ENCODE measurements at places on chromosomes 12 and 14.

GRCh38 chr12:79782172-79782900 is 91.6 kb upstream of the PAWR start:
- DNase-seq, result no peak

DNA sequence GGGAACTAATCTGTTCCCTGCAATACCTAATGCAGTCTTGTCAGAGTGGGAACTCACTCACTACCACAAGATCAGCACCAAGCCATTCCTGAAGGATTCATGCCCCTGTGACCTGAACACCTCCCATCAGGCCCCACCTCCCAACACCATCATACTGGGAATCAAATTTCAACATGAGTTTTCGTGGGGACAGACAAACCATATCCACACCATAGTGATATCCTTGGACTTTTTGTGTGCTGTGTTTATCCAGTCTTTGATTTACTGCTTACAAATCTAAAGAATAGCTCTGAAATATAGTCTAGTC is 243.5 kb downstream of the FBXL14 start:
- no peak for DNase-seq

DNA sequence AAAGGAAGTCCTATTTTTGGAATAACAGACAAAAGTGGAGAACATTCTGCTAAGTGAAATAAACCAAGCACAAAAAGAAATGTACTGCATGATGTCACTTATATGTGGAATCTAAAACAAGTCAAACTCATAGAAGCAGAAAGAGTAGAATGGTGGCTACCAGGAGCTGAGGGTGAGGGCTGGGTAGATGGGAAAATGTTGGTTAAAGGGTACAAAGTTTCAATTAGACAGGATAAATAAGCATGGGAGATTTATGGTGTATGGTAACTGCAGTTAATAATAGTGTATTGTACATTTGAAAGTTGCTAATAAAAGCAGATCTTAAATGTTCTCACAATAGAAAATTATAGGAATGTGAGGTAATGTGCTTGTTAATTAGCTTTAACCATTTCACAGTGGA is 12.8 kb downstream of the LUM start:
- no peak for DNase-seq

DNA sequence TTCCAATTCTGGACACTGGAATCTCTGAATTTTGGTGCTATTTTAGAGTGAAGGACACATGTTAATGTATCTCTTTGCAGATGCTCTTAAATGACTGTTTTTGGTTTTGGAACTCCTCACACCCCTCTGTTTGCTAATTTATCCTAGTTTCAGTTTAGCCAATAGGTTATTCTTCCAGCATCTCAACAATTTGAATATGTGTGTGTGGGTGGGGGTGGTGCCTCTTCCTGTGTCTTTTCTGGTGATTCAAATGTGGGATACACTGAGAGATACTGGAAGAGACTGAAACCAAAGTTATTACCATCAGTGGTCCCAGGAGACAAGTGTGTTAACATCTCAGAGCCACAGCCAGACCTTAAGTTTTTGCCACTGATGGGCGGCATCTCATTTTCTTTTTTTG is 1317.4 kb upstream of the TMEM132C start:
- no peak for DNase-seq

DNA sequence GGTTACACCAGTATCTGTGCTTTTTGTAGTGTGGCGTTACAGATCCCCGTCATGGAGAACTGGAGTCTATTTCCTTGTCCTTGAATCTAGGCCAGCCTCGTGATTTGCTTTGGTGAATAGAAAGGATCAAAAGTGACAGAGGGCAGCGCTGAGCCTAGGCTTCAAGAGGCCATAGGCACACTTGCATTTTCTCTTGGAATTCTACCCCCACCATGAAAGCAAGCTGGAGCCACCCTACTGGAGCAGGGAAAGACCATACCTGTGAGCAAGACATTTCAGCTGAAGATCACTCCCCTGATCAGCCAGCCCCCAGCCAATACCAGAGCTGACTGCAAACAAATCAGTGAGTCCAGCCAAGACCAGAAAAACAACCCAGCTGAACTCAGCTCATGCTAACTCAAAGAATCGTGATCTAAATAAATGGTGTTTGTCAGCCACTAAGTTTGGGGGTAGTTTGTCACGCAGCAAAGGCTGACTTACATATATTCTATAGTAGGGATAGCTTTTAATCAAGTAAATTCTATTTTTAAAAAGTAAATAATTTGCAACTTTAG is 521.9 kb upstream of the TBX3 start:
- no peak for DNase-seq

DNA sequence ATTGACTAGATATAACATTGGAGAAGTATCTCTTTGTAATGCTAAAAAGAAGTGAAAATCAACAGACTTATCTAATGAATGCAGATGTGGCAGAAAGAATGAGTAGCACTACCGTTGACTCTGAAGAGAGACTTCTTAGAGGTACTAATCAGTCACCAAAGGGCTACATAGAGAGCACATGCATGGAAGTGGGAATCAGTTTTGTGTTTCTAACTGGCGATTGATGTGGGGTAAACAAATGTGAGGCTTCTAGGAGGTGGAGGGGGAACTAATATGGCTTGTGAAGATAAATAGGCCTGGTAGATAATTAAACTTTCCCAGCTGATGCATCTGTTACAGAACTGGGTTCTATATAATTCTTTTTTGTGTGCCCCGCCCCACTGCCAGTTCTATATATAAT is 10.5 kb downstream of the COCH start:
- no peak for DNase-seq

GRCh38 chr12:123106640-123107359 is 44.1 kb downstream of the PITPNM2 start:
- DNase-seq, result peak; percentile 61

DNA sequence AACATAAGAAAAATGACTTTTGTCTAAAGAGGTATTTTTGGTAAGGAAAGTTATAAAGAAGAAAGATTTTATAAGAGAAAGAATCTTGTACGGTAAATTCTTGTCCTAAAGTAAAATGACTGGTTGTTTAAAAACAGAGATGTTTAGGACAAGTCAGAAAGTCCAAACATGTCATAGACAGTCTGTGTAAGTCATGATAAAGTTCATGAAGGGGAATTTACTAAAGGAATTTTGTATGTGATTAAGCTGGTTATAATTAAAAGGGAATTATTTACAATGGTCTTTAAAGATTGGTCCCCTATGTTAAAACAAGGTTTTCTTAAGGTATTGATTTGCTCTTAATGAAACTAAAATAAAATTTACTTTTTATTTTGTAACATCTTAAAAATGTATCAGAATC is 269.4 kb upstream of the CCDC196 start:
- DNase-seq, result no peak

DNA sequence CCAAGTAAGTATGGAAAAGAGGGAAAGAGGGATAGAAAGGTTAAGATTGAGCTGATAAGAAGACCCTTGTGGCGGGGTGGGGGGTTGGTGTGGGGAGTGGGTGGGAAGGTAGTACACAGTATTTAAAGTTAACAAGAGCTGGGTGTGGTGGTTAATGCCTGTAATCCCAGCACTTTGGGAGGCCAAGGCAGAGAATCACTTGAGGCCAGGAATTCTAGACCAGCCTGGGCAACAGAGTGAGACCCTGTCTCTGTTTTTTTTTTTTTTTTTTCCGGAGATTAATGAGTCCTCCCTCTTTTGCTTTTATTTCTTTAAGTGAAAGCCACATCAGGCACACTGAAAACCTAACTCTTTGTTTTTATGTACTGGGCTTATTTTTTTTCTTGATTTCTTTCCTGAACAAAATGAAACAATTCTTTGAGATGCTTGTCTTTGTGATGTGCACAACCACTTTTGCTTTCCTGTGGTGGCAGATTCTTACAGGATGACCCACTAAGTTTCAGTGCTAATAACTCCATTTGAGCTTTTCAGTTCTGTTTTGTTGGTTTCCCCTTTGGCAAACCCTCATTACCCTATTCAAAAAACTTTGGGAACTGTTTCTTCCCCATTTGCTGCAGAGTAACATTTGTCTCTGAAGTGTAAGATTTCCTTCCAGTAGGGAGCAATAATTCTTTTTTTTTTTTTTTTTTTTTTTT is 54.8 kb downstream of the WNK1 start:
- DNase-seq, result no peak

DNA sequence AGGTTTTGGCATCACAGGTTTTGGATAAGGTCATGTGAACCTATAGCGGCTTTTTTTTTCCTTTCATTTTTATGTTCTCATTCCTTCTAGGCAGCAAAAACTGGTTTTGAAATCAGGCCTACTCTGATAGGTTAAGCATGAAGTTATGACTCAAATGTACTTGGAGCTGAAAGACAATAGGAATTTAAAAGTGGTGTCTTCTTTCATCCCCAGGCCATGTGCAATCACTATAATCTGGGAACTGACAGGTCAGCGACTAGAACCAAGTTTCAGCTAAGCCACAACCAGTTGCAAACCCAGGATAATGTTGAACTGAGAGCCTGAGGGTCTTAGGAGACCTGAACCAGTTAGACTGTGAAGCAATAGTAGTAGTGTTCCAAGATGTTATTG is 74.3 kb downstream of the ANO6 start:
- DNase-seq, result no peak

GRCh38 chr12:32693036-32693435 is 13.9 kb downstream of the DNM1L start:
- no peak for DNase-seq

DNA sequence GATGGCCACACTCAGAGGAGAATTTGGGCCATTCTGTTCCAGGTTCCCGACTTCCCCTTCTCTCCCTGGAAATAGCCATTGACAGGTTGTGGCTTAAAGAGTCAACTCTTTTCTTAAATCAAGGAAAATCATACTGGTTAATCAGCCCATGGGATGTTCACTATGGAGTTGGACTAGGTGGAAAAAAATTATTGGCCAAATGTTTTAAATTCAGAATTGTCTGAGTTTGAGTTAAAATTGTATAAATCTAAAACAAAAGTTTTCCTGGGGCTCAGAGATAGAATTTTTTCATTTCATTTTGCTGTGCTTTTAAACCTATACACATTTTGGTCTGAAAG is 6.5 kb downstream of the ESRRB start:
- no peak for DNase-seq

GRCh38 chr14:23930742-23931141 is 22.8 kb upstream of the DHRS4 start:
- no peak for DNase-seq

DNA sequence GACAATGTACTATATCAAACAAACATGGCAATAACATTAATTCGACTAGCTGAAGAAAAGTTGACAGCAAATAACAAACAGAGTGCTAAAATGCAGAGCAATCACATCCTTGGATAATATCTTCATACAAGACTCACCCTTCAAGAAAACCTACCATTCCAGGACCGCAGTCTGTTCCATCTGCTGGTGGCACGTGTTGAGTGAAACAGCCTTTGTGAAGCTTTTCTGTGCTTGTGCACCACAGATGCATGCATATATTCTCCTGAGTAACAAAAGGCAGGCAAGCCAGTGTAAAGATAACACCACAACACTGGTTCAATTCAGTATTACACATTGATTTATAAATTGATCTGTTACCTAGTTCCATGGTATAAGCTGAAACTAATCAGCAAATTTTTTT is 89.3 kb downstream of the ADAMTS20 start:
- DNase-seq, result no peak

DNA sequence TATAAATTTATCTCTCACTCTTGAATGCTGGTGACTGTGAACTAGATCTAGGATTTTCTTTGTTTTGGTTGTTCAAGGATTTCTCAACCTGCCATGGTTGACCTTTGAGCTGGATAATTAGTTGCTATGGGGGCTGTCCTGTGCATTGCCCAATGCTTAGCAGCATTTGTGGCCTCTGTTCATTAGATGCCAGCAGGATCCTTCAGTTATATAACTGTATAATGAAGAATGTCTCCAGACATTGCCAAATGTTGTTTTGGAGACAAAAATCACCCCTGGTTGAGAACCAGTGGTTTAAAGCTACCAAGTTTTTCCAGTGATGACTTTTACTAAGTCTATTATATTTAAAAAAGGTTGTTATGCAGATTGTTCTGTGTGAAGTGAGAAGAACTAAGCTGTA is 147.9 kb upstream of the STXBP6 start:
- no peak for DNase-seq

DNA sequence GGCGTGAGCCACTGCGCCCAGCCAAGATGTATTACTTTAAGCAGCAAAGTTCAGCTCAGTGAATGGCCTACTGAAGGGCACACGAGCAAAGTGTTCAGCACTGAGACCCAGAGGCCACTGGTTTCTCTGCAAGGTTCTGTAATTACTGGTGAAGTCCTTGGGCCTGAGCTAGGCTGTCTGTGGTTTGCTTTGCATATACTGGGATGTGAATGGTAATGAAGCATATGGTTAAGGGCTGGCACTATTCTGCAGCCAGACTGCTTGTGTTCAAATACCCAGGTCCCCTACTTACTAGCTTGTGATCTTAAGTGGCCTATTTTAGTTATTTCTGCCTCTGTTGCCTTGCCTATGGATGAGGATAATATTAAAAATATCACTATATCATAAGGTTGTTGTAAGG is 72.0 kb downstream of the LLPH start:
- no peak for DNase-seq

GRCh38 chr14:105588236-105588860 is 62.0 kb downstream of the TMEM121 start:
- no peak for DNase-seq

DNA sequence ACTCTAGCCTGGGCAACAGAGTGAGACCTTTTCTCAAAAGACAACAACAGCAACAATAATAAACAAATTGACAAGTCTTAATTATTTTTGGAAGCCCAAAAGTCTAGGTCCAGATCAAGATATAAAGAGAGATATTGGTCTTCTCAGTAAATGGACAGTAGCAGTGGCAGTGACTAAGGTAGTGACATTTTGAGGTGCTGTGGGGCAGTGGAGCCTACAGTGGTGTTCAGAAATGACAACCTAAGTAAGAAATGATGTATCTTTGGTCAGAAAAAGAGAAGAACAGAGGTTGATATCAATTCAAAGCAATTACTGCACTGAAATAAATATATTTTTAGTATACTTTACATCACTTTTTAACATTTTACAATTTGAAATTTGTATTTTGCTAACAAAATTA is 20.7 kb downstream of the METTL25 start:
- no peak for DNase-seq

GRCh38 chr12:132907216-132907615 is 19.8 kb upstream of the CHFR start:
- no peak for DNase-seq

GRCh38 chr14:41167040-41167439 is 439.6 kb upstream of the LRFN5 start:
- peak; percentile 35 for DNase-seq

DNA sequence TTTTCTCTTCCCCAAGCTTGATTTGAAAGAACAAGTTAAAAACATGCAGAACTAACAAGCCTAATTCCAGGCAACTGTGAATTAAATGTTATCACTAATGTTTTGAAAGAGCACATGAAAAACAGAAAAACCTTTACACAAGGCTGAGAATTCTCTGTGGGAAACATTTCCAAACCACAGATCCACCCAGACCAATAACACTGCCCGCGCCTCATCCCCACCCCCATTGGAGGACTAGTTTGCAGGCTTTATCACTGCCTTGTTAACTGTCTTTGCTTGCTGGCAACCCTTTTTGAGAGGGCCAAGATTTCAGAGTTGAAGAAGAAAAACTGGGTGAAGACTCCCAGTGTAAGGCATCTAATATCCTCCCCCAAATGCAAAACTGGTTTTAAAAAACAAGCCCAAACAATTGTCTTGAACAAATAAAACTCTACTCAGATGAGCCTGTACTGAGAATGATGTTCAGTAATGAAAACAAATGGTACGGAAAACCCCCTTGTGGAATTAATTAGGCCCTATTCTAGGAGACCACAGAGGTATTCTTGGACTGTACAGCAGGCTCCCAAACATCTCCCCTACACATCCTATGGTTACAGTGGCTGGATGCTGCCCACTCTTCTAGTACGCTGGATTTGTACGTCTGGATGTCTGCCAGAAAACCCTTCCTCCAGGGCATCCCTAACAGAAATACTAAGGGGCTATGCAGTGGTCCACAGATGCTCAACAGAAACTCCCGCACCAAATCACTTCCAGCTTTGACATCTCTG is 5.8 kb downstream of the MAX start:
- DNase-seq, result no peak

Data from H9 (cell line).